ENCODE measurements at places on chromosomes 2 and 18. TPM values are rescaled to one million over a fixed set of nuclear protein-coding genes. Genes with fewer than 3 reads are reported as not detected.

DNA sequence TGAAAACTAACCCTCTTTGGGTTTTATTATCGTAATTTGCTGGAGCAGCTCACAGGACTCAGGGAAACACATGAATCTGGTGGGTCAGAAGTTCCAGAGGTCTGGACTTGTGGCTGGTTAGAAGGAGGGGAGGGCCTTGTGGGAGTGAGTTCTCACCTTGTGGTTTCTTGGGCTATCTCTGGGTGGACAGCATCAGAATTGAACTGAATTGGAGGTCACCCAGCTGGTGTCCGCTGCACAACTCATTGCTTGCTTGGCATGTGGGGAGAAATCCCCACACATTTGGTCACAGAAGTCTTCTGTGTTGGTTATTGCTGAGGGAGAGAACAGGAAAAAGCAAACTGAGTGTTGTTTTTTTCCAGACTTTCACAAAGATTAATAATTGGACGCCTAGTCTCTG lies 27.5 kb downstream of the ZNF892 start:
- DNase-seq, result no peak

DNA sequence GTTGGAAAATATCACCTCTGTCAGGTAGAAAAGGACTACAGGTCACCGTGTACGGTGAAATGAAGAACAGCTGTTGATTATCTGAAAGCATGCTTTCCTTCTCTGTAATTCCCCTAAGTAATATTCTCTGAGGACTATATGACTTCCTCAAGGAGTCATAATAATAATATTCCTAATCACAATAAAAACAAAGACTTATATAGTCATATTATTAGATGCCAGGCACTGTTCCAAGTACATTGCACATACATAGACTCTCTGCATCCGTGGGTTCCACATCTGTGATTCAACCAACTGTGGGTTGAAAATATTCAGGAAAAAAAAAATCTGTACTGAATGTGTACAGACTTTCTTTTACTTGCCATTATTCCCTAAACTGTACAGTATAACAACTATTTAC lies 512.4 kb upstream of the ID2 start:
- no peak for DNase-seq

DNA sequence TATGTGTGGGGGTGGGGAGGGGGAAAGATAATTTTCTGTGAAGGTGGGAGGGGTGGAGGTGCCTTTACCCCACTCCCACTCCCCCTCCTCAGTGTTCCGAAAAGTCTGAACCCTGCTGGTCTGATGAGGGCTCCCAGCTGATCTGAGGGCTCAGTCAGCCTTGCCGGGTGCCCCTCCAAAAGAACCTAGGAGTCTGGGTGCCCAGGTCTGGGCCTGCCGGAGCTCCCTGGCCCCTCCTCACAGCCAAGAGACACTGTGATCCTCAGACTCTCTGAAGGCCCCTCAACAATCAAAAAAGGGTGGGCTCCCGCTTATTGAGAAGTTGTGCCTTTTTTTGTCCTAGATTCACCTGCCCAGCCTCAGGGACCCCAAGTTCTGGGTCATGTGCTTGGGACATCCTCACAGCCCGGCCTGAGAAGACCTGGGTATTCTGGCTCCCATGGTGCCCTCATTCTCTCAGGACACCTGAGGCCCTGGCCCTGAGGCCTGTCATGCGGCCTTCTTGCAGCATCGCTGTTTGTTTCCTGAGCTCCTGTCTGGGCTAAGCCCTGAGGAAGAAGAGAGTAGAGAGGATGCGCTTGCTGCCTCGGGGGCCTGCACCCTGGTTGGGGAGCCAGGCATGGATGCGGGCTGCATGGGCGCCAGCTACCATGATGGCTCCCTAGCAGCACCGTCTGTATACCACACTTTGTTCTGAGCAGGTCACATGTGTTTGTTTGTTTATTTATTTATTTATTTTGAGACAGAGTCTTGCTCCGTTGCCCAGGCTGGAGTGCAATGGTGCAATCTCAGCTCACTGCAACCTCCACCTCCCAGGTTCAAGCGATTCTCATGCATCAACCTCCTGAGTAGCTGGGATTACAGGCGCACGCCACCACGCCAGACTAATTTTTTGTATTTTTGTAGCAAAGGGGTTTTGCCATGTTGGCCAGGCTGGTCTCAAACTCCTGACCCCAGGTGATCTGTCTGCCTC lies 44.0 kb downstream of the SDC1 start:
- no peak for DNase-seq

GRCh38 chr2:65443509-65444186 lies 11.2 kb upstream of the SPRED2 start:
- no peak for DNase-seq

GRCh38 chr2:40332191-40332826 lies 119.6 kb downstream of the SLC8A1 start:
- no peak for DNase-seq

GRCh38 chr2:102103992-102104871 lies 38.3 kb upstream of the IL1R1 start:
- peak; percentile 77 for DNase-seq

GRCh38 chr2:144801766-144802165 lies 281.8 kb upstream of the ZEB2 start:
- DNase-seq, result no peak

GRCh38 chr18:10194592-10194991 lies 259.8 kb upstream of the APCDD1 start:
- DNase-seq, result no peak

DNA sequence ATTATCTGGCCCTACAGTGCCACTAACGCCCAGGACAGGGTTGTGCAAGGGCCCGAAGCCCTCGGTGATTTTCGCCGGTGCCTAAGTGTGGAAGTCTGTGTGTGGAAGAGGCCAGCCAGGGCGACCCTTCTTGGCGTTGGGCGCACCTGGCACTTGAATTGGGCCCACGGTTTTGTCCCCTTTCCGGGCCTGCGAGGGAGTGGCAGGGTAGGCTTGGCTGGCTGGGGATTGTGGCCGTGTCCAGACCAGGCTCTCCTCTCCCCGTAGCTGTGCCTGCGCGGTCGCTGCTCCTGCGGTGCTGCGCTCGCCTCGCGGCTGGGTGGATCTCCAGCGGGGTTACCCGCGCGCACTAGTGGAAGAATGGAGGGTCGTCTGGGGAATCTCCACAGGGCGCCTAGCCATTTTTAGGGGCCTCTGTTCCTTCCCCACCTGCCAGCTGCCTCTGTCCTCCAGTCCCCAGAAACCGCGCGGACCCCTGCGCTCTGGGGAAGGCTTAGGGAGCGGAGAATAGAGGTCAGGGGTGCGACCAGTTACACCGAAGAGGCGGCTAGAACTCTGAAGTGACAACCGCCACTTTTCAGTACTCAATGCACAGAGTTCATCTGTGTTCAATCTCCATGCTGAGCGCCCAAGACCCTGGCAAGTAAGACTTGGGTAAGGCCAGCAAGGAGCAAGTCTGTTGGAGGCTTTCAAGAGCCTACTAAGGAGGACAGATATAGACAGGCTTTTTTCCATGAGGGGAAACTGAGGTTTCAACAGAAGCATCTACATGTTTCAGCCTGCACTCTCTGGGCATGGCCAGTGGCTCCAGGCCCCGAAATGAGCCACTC lies 16.0 kb downstream of the EVX2 start:
- DNase-seq, result no peak

- no peak for DNase-seq
These were observed 512.9 kb upstream of the ACVR2A start for GRCh38 chr2:147331790-147332419.

DNA sequence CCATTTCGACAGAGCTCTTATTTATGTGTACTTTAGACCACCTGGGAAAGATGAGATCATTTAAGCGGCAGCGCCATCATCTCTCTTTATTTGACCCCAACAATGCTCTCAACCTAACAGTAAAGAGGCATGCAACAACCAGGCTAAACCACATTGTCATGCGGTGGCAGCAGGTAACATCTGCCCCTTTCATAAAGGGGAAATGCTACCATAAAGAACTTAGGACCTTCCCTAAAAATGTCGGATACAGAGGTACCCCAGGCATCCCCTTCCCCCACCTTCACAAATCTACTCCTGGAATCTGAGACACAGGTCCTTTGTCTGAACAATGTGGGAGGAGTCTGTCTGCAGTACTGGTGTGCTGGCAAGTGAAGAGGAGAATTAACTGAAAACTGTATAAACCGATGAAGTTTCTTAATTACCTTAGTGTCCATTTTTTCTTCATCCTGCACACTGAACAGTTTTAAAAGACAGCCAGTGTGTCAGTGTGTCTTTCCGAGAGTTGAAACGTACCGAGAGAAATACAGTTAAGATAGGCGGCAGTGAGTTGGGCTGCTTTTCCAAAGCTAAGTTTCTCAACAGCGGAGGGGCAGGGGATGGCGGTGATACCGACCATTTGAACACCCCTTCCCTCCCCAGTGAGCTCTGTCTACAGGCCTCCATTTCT lies 1.9 kb downstream of the MEX3C start:
- no peak for DNase-seq

DNA sequence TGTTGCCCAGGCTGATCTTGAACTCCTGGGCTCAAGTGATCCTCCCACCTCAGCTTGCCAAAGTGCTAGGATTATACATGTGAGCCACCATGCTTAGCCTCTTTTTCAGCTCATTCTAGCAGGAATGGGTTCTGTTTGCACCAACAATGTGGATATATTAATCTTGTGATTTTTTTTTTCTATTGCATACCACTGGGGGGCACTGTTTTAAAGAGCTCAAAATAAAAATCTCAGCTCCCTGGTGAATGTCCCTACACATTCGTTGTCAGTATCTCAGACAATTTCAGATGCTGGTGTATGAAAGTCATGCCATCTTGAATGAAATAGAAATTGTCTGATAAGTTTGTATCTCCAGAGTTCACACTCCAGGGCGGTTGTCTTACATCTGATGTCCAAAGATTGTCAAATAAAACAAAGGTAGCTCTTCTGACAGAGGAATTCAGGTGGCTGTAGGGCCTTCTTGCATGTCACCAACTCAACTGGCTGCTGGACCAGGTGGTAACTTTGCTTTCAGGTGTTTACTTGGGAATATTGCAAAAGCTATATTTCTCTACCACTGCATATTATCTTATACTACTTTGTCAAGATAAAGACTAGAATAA lies 3.1 kb upstream of the MATN3 start:
- no peak for DNase-seq

GRCh38 chr18:49459404-49460171 lies 857 bp downstream of the DYM start:
- no peak for DNase-seq

DNA sequence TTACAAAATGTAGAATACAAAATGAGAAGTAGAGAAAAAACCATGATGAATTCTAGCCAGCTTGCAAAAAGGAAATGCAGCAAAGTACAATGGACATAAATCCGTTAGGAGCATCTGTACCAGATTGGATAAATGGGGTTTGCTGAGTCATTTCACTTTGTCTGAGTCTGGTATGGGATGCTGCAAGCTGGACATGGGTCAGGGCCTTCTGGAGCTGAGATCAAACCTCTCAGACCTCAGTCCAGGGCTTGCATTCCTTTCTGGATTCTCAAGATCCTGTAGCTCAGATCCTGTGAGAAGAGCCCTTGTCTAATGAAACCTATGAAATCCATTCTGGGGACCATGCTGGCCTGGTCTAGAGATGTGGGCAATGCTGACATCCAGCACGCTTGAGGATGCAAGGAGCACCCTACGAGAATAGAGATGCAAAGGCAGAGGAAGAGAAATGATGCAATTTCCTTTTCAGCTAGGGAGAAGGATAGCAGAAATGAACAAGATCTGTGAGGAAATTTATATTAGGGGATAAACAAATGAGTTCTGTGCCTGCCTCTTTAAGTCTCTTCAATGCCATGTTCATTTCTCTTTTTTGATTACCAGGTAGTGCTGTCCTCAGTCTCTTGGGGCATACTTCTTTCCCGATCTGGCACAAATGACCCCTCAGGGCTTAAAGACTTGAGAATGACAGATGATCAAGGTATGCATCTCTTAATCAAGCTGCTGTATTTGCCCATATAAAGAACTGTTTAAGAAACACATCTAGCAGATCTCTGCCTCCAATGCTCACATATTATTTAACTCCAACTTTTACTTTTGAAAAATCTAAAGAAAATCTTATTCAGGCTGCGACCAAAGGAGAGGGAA lies 230.4 kb downstream of the MEIS1 start:
- DNase-seq, result no peak

DNA sequence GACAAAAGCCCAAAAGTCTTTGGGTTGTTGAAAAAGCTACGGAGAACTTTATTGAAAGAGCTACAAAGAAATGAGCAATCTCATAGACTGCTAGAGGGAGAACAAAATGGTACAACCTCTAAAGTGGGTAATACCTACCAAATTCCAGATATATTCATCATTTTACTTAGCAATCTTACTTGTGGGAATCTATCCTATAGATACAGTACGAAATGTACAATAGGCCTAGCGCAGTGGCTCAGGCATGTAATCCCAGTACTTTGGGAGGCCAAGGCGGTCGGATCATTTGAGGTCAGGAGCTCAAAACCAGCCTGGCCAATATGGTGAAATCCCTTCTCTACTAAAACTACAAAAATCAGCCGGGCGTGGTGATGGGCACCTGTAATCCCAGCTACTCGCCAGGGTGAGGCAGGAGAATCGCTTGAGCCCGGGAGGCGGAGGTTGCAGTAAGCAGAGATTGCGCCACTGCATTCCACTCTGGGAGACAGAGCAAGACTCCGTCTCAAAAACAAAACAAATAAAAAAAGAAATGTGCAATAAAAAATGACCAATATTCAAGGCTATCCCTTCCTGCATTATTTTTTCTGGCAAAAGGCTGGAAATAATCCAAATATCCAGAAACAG lies 10.1 kb downstream of the EXOC6B start:
- DNase-seq, result no peak

GRCh38 chr18:12417687-12418086 lies 10.0 kb downstream of the PRELID3A start:
- DNase-seq, result no peak

GRCh38 chr18:31516437-31516836 lies 18.5 kb downstream of the DSG2 start:
- DNase-seq, result no peak

DNA sequence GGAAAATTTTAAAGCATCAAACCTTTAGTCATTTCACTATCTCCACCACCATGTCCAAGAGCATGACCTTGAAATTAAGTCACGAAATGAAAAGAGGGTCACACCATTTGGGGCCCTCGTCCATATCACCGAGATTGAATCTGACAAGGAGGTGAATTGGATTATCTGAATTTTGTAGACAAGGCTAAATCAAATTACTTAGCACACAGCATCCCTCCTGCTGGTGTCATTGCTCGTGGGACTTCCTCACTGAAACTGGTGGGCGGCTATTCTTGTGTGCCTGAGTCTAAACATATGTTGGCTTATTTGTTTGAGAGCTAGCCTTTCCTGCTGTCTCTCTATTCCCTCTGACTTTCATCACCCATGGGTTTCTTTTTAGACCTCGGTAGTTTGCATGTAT lies 64.6 kb upstream of the CNGA3 start:
- no peak for DNase-seq

Gene AQP12A
- not detected for total RNA-seq

Gene CHRNG
- not detected for total RNA-seq

Gene PLB1
- 10.3 TPM for total RNA-seq

Gene CFAP53
- total RNA-seq, result 0.37 TPM

Gene DSG3
- 124 TPM for total RNA-seq
